D721Med (cell line): ENCODE measurements at places on chromosomes 1 and 21.

DNA sequence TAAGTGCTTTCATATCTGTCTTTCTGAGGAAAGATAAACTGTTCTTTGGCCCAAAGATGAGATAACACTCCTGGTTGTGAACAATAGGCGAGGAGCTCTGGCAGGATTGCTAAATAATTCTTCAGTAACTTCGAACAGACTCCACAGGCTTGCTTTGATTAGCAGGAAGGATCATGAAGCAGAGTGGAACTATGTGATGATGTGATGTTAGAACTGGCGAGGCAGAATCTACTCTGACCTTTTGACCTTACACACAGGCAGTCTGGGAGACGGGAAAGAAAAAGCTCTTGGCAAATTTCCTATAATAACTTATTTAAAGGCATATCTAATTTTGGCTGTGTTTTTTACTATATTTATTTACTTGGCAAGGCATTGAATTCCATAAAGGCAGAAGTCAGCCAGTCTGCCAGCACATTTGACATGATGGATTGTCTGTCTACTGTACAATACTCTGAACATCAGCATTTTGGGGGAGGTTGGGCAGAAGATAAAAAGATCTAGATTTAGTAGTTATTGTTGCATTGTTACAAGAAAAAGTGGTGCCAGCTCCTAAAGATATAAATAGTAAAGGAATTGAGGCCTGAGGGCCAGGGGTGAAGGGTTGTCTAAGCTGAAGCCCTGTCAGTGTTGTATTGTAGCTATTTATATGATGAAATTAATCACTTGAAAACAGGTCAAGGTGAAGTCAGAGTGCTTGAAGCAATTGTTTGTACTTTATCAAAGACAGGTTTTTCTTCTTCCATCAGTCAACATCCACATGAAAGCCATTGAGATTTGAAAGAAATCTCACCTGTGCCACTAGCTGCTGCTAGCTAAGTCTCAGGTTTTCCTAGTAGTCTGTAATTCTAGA lies 708.8 kb downstream of the LTN1 start:
- DNase-seq: no peak

DNA sequence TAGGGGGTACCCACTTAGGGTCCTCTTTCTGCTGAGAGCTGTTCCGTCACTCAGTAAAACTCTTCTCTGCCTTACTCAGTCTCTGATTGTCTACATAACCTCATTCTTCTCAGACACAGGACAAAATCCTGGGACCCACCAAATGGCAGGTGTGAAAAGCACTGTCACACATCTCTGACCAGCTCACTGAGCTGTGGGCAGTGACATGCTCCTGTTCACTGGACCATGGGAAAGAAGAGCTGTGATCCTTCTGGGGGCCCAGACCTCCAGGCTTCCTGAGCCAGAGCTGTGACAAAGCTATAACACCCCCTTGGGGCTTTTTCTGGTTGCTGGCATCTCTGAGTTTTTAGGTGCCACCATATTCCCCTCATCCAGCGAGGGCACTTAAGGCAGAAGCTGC lies 115.7 kb downstream of the NTPCR start:
- DNase-seq: no peak

DNA sequence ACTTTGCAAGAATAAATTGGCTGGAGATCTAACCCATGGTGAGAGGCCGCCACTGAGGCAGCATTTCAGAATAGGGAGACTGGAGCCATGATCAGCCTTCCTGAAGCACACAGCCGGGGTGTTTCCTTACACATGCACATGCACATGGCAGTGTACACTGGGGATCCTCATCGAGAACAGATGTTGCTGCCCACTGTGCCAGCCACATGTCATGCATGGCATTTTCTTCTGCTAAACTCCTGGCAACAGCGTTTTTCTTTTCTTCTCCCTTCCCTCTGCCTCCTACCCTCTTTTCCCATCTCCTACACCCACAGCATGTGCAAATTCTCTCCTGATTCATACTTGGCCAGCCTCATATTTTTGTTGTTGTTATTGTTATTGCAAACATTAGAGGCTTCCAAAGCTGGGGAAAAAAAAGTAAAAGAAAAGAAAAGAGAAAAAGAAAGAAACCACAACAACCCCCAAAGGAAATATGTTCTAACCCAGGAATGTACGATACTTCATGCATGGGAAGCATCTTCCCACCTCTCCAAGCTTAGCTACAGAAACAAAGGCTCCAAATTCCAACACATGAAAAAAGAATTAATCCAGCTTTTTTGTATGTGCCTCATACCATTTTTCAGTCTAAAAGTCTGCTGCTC lies 344.0 kb downstream of the ASTN1 start:
- DNase-seq: no peak

GRCh38 chr1:8908388-8909151 lies 30.1 kb upstream of the ENO1 start:
- no peak for DNase-seq

GRCh38 chr1:213135572-213135971 lies 84.5 kb downstream of the RPS6KC1 start:
- DNase-seq: no peak

DNA sequence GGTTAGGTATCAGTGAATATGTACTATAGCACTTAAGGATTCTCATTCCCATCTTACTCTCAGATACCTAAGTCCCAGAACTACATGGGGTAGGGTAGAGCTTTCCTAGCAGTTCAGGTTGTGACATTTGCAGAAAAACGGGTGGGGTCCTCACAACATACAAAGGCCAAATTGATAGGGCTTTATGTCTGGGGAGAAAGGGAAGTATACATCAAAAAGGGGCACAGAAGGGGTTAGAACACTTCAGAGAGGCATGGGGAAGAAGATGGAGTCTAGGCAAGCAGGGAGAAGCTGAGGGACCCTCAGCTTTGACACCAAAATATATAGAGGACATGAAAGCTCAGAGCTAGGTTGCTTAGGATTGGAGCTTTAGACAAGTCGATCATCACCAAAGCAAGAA lies 3.6 kb downstream of the UROD start:
- no peak for DNase-seq

DNA sequence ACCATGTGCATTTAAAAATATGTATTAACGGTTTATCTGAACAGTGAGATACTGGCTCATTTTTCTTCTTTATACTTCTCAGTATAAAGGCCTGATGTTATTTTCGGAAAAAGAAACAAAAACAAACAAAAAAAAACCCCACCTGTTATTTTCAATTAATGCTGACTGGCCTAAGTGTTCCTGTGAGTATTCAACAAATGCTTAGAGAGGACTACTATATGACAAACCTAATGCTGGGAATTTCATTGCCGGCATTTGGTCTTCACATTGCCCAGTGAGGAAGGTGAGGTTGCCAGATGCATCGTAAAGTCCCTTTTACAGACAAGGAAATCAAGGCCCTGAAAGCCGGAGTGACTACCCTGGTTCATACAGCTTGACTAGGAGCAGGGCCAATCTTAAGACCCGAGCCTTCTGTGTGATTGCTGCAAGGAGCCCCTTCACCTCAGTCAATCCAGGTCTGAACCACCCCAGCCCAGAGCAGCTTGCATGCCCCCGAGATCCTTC lies 599 bp downstream of the MRPL24 start:
- DNase-seq: no peak

DNA sequence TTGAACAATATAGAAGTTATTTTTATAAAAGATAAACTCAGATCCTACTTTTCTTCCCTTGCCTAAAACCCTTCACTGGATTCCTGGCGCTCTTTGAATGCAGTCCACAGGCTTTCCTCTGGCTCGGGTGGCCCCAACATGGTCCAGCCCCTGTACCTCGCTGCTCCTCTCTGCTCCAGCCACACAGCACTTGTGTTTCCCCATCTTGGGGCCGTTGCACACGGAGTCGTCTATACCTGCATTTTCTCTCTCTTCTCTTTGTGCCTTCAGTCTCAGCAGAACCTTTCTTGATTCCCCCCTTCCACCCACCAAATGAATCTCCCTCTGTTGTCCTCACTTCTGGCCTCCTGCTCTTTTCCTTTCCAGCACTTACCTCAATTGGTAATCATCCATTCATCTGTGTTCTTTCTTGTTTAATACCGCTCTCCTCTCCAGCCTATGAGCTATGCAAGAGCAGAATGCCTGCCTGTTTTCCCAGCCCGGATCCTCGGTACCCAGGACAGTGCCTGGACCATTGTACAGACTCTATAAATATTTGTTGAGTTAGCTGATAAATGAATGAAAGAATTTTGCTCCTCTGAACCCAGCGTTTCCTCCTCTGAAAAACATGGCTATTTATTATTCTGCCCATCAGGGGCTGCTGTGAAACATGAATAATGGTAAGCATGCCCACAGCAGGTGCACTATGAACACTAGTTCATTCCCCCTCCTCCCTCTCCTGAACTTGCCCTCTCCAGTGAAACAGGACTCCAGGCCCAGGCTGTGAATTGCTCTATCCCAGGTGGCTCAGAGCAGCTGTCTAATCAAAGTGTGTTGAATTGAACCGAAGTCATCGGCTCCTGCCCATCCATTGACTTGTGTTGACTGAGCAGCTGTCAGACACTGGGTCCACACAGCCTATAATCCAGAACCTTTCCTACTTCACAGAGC lies 266.9 kb downstream of the PTPRU start:
- no peak for DNase-seq

GRCh38 chr1:115153966-115154557 lies 64.8 kb upstream of the TSPAN2 start:
- DNase-seq: no peak

DNA sequence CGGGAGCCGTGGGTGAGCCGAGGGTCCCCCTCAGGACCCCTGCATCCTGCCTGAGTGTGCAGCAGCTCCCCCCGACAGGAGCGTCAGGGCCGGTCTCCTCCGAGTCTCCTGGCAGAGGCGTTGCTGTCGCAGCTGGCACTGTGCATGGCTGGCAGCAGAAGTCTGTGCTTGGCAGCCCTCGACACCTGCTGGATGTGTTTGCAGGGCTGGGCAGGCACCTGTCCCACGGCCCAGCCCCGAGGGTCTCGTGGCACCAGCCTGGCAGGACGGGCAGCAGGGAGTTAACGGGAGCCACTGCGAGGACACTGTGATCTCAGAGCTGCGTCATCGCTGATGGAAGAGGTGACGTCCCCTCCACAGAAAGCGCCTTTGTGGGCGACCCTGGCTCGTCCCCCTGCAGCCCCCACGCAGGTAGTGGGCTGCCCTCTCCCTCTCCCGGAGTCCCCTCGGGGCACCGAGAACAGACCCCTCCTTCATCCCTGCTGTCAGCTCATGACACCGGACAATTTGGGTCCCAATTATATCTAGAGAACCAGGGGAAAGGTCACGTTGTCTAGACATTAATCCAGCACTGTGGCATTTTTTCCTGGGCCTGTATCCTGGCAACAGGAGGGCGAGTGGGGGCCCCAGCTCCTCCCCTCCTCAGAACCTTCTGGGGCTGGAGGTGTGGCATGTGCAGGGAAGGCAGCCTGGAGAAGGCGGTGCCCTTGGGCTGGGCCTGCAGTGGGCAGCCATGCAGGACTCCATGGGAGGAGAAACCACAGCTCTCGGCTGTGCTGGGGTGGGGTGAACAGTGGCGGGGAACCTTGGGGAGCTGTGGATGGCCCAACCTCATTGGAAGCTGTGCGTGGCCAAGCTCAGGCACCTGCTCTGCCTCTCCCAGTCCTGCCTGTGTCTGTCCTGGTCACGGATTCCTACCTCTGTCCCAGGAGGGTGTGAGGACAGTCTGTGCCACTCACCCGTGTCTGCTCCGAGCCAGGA lies 15.4 kb downstream of the COL18A1 start:
- no peak for DNase-seq

DNA sequence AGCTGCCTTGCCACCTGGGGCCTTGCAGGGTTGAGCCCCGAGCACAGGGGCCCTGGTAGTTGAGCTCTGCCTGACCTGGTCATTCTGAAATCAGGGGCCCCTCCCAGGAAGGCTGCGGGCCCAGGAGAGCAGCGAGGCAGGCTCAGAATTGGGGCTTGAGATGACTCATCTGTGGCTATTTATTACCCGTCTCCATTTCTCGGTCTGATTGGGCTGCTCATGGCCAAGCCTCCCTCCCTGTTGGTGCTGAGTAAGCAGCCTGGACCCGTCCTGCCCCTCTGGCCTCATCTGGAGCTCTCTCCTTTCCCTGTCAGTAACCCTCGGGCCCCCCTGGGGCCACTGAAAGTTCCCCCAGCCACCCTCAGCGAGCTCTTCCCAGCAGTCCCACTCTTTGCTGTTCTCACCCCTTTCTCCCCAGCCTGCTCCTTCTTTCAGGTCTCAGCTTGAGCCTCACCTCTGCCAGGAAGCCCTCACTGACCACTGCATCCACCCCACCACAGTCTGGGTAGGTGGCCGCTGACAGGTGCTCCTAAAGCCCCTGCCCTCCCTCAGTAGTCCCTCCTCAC lies 11.0 kb upstream of the TNFRSF8 start:
- no peak for DNase-seq

- DNase-seq: no peak
These were observed 50.5 kb downstream of the PEX14 start for GRCh38 chr1:10525208-10525607.

DNA sequence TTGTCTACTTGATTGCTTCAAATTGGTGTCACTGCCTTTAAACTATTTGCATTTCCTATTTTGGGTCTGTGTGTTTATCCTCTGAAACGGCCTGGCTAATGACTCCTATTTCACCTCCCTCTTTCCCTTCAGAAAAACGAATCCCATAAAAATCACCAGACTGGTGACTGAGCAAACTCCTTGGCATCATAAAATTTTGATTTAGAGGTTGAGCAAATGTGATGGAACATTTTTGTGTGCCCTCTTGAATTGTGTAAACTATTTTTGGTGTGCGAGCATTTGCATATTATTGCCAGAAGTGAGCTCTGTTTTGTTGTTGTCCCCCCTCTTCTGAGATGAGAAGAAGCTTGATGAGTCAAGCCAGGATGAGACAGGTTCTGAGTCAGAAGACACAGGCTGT lies 316.1 kb downstream of the AJAP1 start:
- no peak for DNase-seq

DNA sequence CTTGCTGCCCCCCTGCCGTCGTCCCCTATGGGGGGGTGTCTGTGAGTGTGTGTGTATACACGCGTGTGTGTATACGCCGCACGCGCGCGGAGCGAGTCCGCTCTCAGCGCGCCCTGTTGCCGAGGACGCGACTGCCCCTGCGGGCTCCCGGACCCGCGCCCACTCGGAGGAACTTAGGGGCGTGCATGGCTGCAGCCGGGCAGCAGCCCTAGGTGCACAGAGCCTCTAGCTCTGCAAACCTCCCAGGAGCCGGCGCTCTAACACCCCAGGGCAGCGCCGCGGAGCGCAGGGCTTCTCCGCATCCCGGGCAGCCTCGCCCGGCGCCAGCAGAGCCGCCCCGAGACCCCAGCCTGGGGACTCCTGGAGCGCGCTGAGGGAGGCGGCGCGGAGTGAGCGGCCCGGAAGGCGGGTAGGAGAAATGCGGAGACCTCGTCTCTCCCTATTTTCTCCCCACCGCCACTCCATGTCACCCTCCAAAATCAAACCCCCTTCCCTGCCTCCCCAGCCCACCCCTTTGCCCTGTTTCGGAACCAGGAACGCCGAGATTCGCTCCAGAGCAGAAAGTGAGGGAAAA lies 574 bp downstream of the ITPKB start:
- DNase-seq: no peak
